Left lung (tissue), 14 donors: ENCODE measurements at places on chromosomes 2 and 18. TPM values are rescaled to one million over a fixed set of nuclear protein-coding genes. Genes with fewer than 3 reads are reported as not detected.

Gene USP14
- 59.7 TPM for total RNA-seq

Gene CHST9
- 0.12 TPM for total RNA-seq

Gene IL1RL1
- 3.7 TPM for total RNA-seq

Gene BBS5
- total RNA-seq = 8.0 TPM

Gene DUSP28
- total RNA-seq = 3.5 TPM

Gene TMEM247
- not detected for total RNA-seq

Gene DPP10
- total RNA-seq = 0.82 TPM

Gene ARHGAP28
- 16.6 TPM for total RNA-seq

Gene ELOA2
- not detected for total RNA-seq
